ENCODE measurements at places on chromosomes 5 and 9. TPM values are rescaled to one million over a fixed set of nuclear protein-coding genes. Genes with fewer than 3 reads are reported as not detected.

DNA sequence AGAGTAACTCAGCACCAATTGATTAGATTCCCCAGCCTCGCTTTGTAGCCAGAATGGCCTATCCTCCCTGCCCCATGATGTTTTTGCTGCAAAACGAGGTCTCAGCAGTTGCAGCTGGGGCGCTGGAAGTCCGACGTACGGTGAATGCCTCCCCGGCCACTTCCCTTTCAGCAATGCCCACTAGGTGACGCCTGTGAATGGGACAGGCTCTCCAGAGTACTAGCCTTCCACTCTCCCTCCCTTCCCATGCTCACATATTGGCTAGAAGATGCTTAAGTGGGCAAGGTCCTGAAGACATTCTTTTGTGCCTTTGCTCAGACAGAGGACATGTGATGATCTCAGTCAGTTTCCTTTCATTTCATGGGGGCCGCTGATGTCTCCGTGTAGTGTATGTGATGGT lies 50.8 kb downstream of the DMRT2 start:
- H3K27ac ChIP-seq = no peak overlapping the region
- H3K4me3 ChIP-seq = no peak overlapping the region
- H3K4me1 ChIP-seq = peaks cover 12% of the 10 kb centered on the region
- H3K27me3 ChIP-seq = peaks cover 3% of the 10 kb centered on the region

- no peak overlapping the region for H3K27ac ChIP-seq
- H3K27me3 ChIP-seq = no peaks in the 10 kb centered on the region
- H3K36me3 ChIP-seq = peaks cover 4% of the 10 kb centered on the region
- DNase-seq = no peak
Observed at GRCh38 chr5:149053072-149053695, 9.7 kb downstream of the SH3TC2 start.

GRCh38 chr5:81425569-81425968 lies 31.6 kb upstream of the ACOT12 start:
- no peaks in the 10 kb centered on the region for H3K36me3 ChIP-seq
- H3K27me3 ChIP-seq = no peaks in the 10 kb centered on the region
- peaks cover 11% of the 10 kb centered on the region for H3K4me1 ChIP-seq
- no peak overlapping the region for H3K4me3 ChIP-seq
- H3K27ac ChIP-seq = no peak overlapping the region

DNA sequence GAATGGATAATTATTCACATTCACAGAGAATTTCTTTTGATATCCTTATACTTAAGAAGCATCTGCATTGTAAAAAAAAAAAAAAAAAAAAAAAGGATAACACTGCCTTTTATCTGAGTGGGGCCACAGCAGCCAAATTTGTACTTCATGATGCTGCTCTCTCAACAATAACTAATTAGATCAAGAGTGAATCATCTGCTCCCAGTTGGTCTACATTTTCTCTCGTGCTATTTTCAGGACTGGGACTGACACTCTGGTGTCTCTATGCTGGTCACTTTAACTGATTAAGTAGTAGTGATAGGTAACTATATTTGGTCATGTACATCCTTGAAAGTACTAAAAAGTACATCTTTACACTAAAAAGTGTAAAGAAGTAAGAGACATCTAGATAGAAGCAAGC lies 90.1 kb downstream of the RFX3 start:
- H3K4me3 ChIP-seq = no peak overlapping the region
- H3K27ac ChIP-seq = no peak overlapping the region
- no peaks in the 10 kb centered on the region for H3K36me3 ChIP-seq
- H3K27me3 ChIP-seq = no peaks in the 10 kb centered on the region
- no peak for DNase-seq

- no peak for DNase-seq
- peak overlapping the region; percentile 94 for H3K27ac ChIP-seq
- peaks cover 10% of the 10 kb centered on the region for H3K4me1 ChIP-seq
- H3K27me3 ChIP-seq = no peaks in the 10 kb centered on the region
- H3K4me3 ChIP-seq = no peak overlapping the region
Observed at GRCh38 chr9:130887494-130888144, 9.0 kb downstream of the QRFP start.

DNA sequence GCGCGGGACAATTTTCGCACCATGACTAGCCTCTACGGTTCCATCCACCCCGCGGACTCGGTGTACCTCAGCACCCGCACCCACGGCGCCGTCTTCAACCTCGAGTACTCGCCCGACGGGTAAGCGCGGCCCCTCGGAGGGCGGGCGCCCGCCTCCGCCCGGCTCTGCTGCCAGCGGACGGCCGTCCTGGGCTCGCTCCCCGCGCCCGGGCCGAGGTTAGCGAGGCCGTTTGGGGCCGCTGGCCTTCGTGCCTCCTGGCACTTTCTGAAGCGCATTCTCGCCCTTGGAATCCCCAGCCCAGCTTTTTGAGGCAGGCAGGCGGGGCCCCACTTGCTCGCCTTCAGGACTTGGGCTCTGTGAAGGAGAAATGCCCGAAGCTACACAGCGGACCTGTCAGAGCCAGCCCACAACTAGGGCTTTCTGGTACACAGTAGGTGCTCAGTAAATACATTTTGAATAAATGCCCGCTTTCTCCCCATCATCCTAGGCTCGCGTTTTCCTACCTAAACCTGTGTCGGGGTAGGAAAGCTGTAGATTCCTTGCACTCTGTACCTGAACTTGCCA lies 772 bp downstream of the DCAF10 start:
- peak overlapping the region; percentile 60 for H3K27ac ChIP-seq
- H3K4me3 ChIP-seq = peak overlapping the region; percentile 95
- H3K27me3 ChIP-seq = no peaks in the 10 kb centered on the region
- H3K4me1 ChIP-seq = peaks cover 20% of the 10 kb centered on the region
- DNase-seq = peak; percentile 32

DNA sequence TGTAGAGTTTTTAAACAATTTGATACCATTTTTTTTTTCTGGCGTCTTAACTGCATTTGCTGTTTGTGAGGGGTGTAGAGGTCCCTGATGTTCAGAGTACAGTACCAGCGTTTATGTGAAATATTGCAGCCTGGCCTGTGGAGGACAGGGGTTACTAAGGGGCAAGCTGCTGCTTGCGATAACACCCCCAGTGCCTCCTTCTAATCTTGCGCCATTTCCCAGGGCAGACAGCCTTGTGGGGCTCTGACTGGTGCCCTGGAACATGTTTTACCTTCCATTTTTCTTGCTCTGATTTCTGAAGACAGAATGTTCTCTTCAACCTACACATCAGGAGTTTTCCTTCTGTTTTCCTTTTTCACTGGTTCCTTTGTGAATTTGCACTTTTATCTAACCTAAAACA lies 142.9 kb downstream of the DOCK8 start:
- DNase-seq = no peak
- H3K4me1 ChIP-seq = peaks cover 4% of the 10 kb centered on the region
- 0 out of 2 replicates have a peak overlapping the region, but pooled peaks have one; percentile 21 for H3K27ac ChIP-seq
- no peak overlapping the region for H3K4me3 ChIP-seq

DNA sequence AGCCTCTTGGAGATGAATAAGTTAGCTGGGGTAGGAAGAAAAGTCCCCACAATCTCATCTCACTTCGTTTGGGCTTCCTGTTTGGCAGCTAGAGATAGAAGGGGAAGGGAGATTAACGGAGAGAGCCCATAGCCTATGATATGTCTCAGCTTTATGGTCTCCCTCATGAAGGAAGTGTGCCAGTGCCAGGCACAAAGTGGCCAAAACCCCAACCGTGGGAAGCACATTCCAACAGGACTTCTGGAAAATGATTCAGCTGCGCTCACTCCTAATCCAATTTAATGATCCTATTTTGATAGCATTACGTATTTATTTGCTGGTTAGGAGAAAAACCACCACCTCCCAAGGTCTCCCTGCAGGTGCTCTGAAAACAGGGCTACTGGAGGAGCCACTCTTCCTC lies 303.1 kb upstream of the CLINT1 start:
- H3K36me3 ChIP-seq = no peaks in the 10 kb centered on the region
- H3K27me3 ChIP-seq = no peaks in the 10 kb centered on the region
- H3K27ac ChIP-seq = no peak overlapping the region
- 0 out of 2 replicates have a peak, but pooled peaks cover 13% of the 10 kb centered on the region for H3K4me1 ChIP-seq
- no peak overlapping the region for H3K4me3 ChIP-seq

DNA sequence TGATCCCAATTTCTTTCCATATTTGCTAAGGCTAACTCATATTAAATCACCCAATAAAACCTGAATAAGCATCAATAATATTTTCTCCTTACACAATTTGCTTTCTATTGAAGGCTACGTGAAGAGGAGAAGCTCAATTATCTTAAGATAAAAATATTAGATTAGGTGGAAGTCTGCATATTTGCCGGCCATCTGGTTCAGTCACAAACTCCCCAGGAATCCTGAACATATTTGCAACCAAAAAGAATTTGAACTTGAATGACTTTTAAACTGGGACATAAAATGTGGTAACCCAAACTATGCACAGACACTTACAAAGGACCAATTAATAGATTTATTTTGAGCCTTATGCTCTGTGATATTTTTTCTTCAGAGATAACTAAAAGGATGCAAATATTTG lies 92.3 kb downstream of the HAPLN1 start:
- H3K36me3 ChIP-seq = no peaks in the 10 kb centered on the region
- H3K27me3 ChIP-seq = no peaks in the 10 kb centered on the region
- no peak for DNase-seq
- H3K27ac ChIP-seq = no peak overlapping the region

GRCh38 chr9:10008101-10008799 lies 604.6 kb downstream of the PTPRD start:
- no peaks in the 10 kb centered on the region for H3K36me3 ChIP-seq
- H3K27me3 ChIP-seq = no peaks in the 10 kb centered on the region
- peak overlapping the region; percentile 15 for H3K4me3 ChIP-seq
- peak overlapping the region; percentile 94 for H3K27ac ChIP-seq
- peak; percentile 38 for DNase-seq

GRCh38 chr5:128904805-128905567 lies 60.3 kb upstream of the SLC27A6 start:
- H3K4me3 ChIP-seq = no peak overlapping the region
- no peak overlapping the region for H3K27ac ChIP-seq
- no peaks in the 10 kb centered on the region for H3K27me3 ChIP-seq
- no peaks in the 10 kb centered on the region for H3K4me1 ChIP-seq
- H3K36me3 ChIP-seq = no peaks in the 10 kb centered on the region

DNA sequence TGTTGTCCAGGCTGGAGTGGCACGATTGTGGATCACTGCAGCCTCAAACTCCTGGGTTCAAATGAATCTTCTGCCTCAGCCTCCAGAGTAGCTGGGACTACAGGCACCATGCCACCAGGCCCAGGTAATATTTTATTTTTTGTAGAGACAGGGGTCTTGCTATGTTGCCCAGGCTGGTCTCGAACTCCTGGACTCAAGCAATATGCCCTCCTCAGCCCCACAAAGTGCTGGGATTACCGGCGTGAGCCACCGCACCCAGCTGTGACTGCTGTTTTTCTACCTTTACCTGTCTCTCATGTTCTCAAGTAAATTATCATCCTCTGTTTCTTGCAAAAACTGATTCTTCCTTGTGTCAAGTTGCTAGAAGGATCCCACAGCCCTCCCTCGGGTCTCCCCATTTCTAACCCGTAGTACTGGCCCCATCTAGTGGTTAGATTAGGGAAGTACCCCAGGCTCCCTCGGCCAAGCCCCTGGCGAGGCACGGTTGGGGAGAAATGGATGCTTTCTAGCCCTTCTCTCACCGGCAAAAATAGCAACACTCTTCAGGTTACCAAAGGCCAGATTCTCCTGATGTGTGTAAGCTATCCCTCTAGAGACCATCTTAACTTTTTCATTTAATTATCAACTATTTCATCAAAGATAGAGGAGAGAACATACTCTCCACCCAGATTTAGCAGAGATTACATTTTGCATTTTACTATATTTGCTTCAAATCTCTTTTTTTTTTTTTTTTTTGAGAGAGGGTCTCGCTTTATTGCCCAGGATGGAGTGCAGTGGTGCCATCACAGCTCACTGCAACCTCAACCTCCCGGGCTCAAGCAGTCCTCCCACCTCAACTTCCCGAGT lies 19.2 kb upstream of the TOR1B start:
- H3K27ac ChIP-seq = no peak overlapping the region
- H3K4me3 ChIP-seq = no peak overlapping the region
- H3K4me1 ChIP-seq = no peaks in the 10 kb centered on the region
- no peaks in the 10 kb centered on the region for H3K27me3 ChIP-seq

GRCh38 chr5:40112875-40113274 lies 566.8 kb upstream of the PTGER4 start:
- DNase-seq = no peak
- no peak overlapping the region for H3K27ac ChIP-seq

- peak; percentile 69 for DNase-seq
- peak overlapping the region; percentile 87 for H3K27ac ChIP-seq
- peaks cover 48% of the 10 kb centered on the region for H3K36me3 ChIP-seq
- no peak overlapping the region for H3K4me3 ChIP-seq
Observed at GRCh38 chr9:69223605-69224004, 49.5 kb downstream of the TJP2 start.

GRCh38 chr5:935510-936084 lies 42.9 kb downstream of the TRIP13 start:
- H3K36me3 ChIP-seq = no peaks in the 10 kb centered on the region
- no peaks in the 10 kb centered on the region for H3K4me1 ChIP-seq
- H3K27ac ChIP-seq = no peak overlapping the region
- DNase-seq = no peak

DNA sequence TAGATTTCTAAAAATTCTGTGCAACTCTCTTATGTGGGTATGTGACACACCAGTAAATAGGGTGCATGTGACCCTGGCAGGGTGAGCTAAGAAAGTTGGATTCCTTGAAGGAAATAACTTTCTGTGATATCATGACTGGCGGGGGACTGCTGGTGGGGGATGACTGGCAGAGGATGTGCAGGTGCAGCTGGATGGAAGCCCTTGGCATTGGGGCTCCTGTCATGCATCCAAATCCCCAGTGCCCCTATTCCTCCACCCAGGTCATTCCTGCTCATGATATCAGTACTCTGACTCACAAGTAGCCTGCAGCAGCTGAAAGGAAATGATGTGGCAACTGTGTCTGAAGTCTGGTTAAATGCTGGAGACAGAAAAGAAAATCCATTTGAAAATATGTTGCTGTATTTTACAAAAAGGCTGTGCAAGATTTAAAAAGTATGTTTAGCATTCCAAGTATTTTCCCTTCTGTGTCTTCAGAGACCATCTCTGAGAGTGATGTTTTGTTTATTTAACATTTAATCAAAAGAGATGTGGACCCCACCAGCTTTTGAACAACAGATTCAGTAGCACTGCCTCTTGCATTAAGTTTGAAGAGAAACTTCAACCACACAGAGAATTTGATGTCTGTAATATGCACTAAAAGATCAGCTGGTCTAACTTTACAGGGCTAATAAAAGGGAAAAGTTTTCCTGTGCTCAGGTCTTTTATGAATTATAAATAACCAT lies 17.9 kb upstream of the ZSWIM6 start:
- no peak overlapping the region for H3K27ac ChIP-seq
- no peaks in the 10 kb centered on the region for H3K36me3 ChIP-seq
- H3K4me1 ChIP-seq = peaks cover 3% of the 10 kb centered on the region

Gene KCNV2
- total RNA-seq = not detected

Gene NUTM2F
- total RNA-seq = 0.55 TPM

Gene CCDC152
- 19.0 TPM for total RNA-seq

Gene DNM1
- total RNA-seq = 105 TPM

Gene CLTB
- total RNA-seq = 33.8 TPM

Gene NMUR2
- total RNA-seq = 0.16 TPM

Gene ANKRD18B
- total RNA-seq = 11.0 TPM

Gene FOXD1
- total RNA-seq = 7.9 TPM

Gene IFNE
- 0.14 TPM for total RNA-seq

Gene AK8
- total RNA-seq = 0.50 TPM

Gene ELOVL7
- total RNA-seq = 7.8 TPM

Gene UGT3A1
- 2.1 TPM for total RNA-seq

Gene PTGS1
- 1.0 TPM for total RNA-seq

Gene SPACA9
- 1.8 TPM for total RNA-seq

Data from WTC11 (cell line).